ENCODE measurements at places on chromosomes 3 and 15.
A peak's percentile ranks its signal among the peaks of the same experiment; 100 is the strongest.

- DNase-seq = no peak
Measured at GRCh38 chr3:38154625-38155255, 10.6 kb upstream of the OXSR1 start.

GRCh38 chr15:29205186-29205585 is 64.4 kb downstream of the NSMCE3 start:
- no peak for DNase-seq

DNA sequence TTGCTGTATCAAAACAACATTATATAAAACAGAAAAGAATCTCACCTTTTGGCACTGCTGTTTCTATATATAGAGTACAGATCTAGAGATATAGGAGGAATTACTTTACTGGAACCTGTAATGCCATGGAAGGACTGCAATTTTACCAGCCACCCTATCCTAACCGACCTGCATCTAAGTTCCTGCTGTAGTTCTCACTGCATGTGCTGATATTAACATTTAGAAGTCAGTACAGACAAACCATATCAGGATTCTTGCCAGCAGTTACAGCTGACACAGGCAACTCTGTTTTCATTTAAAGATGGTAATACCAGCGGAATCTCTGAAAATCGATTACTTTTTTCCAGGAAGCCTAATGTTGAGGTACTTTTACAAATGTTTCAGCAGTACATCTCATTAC is 73.4 kb upstream of the MYO5C start:
- DNase-seq = no peak

DNA sequence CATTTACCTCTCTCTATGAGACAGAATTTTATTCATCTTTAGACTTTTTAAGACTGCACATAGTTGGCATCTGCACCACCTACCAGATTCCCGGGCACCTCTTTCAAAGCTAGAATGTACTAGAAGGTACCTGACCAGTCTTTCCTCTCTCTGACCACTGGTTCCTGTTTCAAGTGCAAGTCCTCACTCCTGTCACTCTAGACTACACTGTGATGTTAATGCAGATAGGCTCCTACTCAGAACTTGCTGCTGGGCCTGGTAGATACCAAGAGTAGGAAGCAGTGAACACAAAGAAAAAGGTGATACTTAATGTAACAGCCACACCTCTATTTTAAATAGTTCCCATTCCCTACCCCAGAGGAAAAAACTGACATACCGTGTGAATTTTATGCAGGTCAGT is 8.1 kb upstream of the TCAIM start:
- no peak for DNase-seq

DNA sequence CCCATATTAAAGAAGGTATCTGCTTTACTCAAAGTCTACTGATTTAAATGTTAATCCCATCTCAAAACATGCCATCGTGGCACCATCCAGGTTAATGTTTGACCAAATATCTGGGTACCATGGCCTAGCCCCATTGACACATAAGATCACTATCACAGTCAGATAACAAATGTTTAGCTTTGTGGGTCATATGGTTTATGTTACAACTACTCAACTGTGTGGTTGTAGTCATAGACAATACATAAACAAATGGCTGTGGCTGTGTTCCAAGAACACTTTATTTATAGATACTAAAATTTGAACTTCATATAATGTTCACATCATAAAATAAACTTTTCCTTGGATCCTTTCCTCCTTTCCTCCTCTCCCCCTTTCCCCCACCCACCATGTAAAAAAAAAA is 9.8 kb upstream of the SNRPN start:
- no peak for DNase-seq

GRCh38 chr15:63462088-63462487 is 42.3 kb upstream of the USP3 start:
- DNase-seq = no peak

GRCh38 chr3:44501971-44502370 is 24.5 kb upstream of the ZNF445 start:
- DNase-seq = no peak

DNA sequence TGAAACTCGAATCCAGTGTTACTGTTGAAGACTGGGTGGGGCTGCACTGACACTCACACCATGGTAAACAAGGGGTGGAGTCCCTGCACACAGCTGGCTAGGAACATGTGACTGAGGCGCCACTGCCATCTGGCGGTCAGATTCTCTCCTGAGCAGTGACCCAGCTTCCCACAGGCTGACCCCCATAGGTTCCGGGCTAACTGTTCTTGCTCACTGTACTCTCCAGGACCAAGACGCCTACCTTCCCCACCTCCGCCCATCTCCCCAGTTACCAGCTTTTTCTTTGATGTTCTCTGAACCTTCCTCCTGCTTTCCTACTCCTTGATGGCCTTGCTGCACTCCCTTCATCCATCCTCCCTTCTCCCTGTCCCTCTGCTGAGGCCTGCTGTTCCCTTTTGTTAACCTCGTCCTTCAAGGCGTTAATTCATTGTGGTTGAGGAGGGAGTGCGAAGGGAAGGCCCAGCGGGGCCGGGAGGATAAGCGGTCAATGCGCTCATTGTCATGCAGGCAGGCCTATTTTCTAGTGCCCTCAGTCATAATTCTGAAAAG is 115.2 kb downstream of the ATP8B4 start:
- peak; percentile 26 for DNase-seq

- DNase-seq = no peak
Measured at GRCh38 chr3:48436855-48437254, 3.1 kb downstream of the CCDC51 start.

- no peak for DNase-seq
Measured at GRCh38 chr15:36632226-36632625, 52.8 kb downstream of the CDIN1 start.

DNA sequence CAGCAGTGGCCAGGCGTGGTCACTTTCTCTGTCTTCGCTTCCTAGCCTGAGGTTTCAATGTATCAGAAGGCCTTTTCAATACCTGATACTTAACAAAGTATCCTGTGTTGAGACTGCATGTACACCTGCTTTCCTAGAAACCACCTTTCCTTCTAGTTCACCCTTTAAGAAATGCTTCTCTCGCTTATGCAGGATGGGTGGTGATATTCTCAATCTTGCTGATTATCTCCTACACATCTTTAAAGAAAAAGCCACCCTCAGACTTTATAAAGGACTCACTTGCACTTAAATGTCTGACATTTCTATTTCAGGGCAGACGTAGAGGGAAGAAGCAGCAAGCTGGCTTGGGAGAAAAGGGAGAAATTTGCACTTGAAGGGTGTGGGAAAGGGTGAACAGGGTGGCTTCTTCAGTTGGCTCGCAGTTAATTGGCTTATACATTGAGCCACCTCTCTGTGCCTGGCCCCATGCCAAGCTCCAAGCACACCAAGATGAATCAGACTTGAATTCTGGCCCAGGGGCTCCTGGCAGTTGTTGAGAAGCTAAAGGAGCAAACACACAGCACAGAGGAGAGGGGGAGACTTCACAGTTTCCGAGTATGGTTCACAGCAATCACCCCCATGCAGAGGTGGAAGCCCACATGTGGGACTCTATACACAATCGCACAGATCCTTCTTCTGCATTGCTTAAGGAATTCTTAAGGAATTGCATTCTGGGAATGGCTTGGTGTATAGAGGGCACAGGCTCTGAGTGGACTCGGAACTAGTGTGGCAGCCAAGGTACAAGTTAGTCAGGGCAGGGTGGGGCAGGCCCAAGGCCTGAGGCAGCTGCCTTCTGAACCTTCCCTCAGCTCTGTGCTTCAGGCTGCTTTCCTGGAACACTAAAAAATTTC is 1.3 kb downstream of the ARL6IP5 start:
- peak; percentile 51 for DNase-seq

All from activated gamma-delta T cell treated with anti-CD3 and anti-CD28 coated beads, Interleukin-2, amount 50 U/mL, for 16 hours (primary cell).